ENCODE measurements at places on chromosomes 12 and 14. TPM values are rescaled to one million over a fixed set of nuclear protein-coding genes. Genes with fewer than 3 reads are reported as not detected.
A peak's percentile ranks its signal among the peaks of the same experiment; 100 is the strongest.

DNA sequence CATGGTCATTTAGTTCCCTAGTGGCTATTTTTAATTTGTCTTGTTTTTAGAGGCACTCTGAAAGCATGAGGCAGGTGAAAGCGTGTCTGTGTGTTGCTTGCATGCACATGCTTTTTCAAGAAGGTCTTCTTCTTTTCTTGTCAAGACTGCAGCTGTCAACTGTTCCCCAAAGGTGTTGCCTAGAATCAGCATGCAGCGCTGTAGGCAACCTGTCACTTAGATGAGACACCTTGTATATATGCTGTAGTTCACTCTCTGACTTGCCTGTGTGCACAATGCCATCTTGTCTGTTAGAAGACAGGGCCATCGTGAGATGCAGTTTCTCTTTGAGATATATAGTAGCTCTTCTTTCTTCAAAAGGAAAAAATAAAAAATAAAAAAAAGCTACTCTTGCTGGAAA, 885.7 kb downstream of the DIO2 start:
- no peak for DNase-seq

GRCh38 chr12:100290016-100290415, 23.0 kb downstream of the SCYL2 start:
- no peak for DNase-seq

DNA sequence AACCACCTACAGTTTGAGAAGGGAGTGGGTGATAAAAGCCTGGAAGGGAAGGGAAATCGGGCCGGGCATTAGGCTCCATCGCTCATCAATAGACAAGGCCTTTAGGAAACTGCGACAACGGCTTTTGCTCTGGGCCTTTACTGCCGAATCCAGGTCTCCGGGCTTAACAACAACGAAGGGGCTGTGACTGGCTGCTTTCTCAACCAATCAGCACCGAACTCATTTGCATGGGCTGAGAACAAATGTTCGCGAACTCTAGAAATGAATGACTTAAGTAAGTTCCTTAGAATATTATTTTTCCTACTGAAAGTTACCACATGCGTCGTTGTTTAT, 261 bp upstream of the RNU7-1 start:
- peak; percentile 91 for DNase-seq

DNA sequence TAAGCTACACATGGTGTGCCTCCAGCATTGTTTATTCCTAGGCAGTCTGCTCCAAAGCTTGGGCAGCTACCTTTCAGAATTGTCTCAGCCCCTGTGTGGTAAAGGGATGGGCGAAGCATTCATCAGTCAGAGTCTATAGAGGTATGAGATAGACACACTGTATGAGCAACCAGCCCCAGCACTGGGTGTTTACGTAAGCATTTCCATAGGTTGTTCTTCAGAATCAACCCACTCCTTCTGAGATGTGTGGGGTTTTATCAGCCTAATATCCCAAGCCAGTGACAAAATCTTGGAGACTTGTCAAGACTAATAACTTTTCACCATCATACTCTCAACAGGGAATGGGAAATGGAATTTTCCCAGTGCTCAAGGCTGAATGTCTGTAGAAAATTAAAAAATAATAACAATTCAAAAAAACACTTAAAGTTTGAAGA, 98.2 kb downstream of the BTG1 start:
- no peak for DNase-seq

GRCh38 chr12:115183752-115184151, 499.8 kb upstream of the TBX3 start:
- DNase-seq, result no peak

DNA sequence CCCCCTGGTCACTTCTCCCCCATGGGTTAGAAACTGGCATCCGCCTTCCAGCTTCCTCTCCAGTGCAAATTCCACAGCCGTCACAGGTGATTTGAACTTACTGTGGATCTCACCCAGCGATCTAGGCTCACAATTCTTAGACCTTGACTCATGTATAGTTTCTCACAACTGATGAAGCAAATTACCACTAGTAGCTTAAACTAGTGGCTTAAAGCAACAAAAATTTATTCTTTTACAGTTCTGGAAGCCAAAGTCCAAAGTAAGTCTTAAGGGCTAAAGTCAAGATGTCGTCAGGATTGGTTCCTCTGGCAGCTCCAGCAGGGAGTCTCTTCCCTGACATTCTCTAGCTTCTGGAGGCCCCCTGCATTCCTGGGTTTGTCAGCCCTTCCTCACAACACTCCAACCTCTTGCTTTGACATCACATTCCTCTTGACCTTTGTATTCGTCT, 117.4 kb downstream of the KTN1 start:
- no peak for DNase-seq

GRCh38 chr12:71938728-71939385, at the start of gene TPH2:
Gene TPH2, plus strand, starts transcription at chr12:71938845. Its CDS starts 142 bp downstream, at chr12:71938987.
- peak; percentile 23 for DNase-seq

DNA sequence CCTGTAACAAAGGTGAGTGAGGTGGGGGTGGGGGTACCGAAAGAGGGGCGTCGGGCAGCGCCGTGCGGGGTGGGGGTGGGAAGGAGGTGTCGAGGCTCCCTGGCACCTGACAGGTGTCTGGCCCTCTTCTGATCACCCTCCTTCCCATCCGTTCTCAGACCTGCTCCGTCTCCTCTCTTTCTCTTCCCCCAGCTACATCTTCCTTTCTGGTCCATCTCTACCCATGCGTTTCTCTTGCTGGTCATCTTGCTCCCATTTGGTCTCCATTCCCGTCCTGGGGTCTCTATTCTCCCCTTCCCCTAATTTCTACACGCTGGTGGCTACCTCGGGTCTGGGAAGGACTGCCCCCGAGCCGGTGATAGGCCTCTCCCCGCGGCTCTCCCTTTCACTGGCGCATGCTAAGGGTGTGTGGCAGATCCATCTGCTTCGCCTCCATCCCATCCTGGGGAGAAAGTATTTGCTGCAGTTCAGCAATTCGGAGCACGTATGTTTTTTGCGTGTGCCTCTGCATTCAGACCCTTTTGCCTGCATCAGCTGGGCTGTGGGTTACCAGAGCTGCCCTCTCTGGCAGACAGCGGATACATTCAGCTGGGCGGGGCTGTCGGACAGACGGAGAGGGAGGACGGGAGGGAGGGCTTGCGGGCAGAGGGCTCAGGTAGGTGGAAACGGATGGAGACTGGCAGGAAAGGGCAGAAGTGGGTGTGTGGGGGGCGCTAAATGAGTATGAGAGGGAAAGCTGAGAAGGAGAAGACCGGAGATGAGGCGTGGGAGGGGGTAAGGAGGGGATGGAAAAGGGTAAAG, 730 bp downstream of the CLSTN3 start:
- DNase-seq, result peak; percentile 69

- no peak for DNase-seq
Measured at GRCh38 chr12:62258941-62259630, 1.1 kb upstream of the USP15 start.

DNA sequence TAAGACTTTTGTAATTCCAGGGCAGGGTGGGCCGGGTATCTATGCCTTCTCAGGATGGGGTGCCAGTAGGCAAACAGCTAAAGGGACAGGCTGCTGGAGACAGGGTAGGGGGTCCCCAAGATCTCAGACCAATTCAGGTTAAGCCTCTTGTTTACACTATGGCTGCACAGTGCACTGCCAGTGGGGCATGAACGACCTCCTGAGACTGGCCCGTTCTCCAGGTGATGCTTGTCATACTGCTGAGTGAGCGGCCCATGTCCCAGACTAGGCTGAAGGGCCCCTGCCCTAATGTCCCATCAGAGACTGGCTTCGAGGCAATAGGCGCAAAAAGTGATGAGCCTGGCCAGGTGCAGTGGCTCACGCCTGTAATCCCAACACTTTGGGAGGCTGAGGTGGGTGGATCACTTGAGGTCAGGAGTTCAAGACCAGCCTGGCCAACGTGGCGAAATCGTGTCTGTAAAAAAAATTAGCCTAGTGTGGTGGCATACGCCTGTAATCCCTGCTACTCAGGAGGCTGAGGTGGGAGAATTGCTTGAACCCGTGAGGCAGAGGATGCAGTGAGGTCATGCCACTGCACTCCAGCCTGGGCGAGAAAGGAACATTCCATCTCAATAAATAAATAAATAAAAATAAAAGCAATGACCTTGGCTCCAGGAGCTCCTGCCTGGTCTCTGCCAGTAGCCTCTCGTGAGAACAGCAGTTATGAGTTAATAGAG, 12.6 kb downstream of the SLC25A29 start:
- DNase-seq, result no peak

DNA sequence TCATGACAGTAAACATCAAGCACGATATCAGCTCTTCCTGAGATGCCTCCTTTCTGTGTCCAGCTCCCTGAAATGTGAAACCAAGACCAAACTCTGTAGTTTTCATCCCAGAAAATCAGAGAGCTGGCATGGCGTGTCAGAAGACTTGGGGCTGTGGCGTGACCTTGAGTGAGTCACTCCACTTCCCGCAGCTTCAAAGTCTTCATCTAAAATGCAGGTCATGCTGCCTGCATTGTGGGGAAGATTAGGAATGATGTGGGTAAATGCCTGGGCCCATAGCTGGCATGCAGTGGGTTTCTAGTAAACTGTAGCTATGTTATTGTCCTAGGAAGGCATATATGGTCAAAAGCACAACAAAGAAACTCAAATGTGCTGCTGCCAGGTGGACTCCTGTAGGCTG, 28.8 kb downstream of the OAS2 start:
- DNase-seq, result no peak

DNA sequence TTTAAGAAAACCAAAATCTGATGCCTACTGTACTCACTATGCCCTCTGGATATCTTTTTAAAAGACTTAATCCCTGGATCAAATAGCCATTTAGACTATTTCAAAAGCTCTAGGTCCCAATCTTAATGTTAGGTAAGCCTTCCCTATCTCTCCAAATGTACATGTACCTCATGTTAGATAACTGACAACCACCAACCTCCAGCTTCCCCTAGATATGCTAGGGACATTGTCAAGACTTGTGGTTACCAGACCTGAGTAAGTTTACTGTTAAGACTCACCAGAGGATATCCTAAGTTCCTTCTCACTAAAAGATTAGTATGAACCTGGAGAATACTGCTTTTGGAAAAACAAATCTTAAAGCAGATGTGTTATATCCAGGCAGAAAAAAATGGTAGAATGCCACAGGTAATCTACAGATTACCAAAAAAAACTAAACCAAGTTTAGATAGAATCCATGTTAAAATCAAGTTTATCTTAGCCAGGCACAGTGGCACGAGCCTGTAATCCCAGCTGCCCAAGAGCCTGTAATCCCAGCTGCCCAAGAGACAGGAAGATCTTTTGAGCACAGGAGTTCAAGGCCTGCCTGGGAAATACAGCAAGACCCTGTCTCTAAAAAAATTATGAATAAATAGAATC, 9.7 kb downstream of the NAP1L1 start:
- no peak for DNase-seq

DNA sequence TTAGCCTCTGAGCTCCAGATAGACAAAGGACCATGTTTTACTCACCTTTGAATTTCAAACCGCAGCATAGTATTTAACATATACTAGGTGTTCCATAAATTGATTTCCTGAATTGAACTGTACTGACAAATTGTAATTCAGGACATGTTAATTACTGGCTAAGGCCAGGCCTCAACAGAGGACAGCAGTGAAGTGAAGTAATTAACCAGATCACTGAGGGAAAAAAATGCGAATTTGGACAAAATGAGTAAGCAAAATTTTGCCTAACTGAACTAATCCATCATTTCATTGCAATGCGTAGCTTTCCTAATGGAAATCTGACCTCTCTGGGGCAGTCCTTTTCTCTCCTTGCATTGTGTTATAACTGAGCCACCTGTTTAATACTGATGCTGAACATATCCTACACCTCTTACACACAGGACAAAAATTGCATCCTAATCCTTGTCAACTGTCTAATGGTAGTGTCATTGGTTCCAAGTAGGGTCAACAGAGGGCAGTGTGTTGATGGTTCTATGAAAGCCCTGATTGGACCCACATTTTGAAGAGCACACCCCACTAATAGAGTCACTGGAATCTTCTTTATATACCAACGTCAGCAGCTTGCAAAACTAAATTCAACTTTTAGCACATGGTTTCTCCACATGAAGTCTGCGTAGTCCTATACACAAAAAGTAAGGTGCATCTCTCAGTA, 148.4 kb downstream of the SLC25A21 start:
- DNase-seq, result no peak

- peak; percentile 92 for DNase-seq
Measured at GRCh38 chr12:116559162-116559935, at the start of gene MAP1LC3B2. Gene MAP1LC3B2, plus strand, starts transcription at chr12:116559381. Its CDS starts 16,562 bp downstream, at chr12:116575943.

GRCh38 chr12:31687101-31687527, 27.6 kb downstream of the ETFBKMT start:
- no peak for DNase-seq

DNA sequence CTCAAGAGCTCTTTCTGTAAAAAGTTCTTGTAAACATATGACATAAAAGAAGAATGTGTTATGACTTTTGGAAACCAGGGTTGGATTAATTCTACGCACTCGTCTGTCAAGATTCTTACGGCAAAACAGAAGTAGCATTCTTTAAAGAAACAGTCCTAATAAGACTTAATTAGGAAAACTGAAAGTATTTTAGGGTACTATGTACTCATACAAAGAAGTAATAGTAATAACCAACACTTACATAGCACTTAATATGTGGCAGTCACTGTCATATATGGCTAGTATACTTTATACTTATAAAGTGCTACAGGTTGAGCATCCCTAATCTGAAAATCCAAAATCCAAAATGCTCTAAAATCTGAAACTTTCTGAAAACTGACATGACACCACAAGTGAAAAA, 72.9 kb upstream of the ST8SIA1 start:
- no peak for DNase-seq

DNA sequence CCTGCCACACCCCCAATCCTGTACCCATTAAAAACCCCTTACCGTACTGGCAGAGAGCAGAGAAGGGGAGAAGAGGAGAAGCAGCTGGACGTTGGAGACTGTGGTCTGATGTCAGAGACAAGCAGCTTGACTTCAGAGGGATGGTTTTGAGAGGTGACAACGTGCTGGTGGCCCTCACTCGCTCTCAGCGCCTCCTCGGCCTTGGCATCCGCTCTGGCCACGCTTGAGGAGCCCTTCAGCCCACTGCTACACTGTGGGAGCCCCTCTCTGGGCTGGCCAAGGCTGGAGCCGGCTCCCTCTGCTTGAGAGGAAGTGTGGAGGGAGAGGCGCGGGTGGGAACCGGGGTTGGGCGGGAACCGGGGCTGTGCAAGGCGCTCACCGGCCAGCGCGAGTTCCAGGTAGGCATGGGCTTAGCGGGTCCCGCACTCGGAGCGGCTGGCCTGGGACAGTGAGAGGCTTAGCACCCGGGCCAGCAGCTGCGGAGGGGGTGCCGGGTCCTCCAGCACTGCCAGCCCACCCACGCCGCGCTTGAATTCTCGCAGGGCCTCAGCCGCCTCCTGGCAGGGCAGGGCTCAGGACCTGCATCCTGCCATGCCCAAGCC, 67.6 kb upstream of the PPP4R3A start:
- no peak for DNase-seq

- no peak for DNase-seq
Measured at GRCh38 chr12:837548-837947, 85.2 kb downstream of the WNK1 start.

- no peak for DNase-seq
Measured at GRCh38 chr14:103179094-103179493, 55.8 kb downstream of the TNFAIP2 start.

The REC8 gene
- total RNA-seq, result 131 TPM

The MAP3K12 gene
- 11.1 TPM for total RNA-seq

The NAP1L1 gene
- total RNA-seq, result 618 TPM

The ABCB9 gene
- 3.6 TPM for total RNA-seq

The SYNDIG1L gene
- not detected for total RNA-seq

The P2RX2 gene
- not detected for total RNA-seq

The ITGB7 gene
- 108 TPM for total RNA-seq

The RAD51AP1 gene
- 0.87 TPM for total RNA-seq

The KRT7 gene
- total RNA-seq, result not detected

The DDX51 gene
- total RNA-seq, result 66.5 TPM

The CLEC2A gene
- total RNA-seq, result not detected

The RASSF8 gene
- 0.08 TPM for total RNA-seq

The OTOGL gene
- total RNA-seq, result not detected

The CYP46A1 gene
- total RNA-seq, result 0.30 TPM

The CNTN1 gene
- not detected for total RNA-seq
